ENCODE measurements at places on chromosomes 6 and 20. TPM values are rescaled to one million over a fixed set of nuclear protein-coding genes. Genes with fewer than 3 reads are reported as not detected.

GRCh38 chr6:82617648-82618047 lies 254.0 kb downstream of the TPBG start:
- peaks cover 14% of the 10 kb centered on the region for H3K27me3 ChIP-seq
- H3K36me3 ChIP-seq = no peaks in the 10 kb centered on the region
- no peak overlapping the region for H3K4me3 ChIP-seq
- H3K4me1 ChIP-seq = no peaks in the 10 kb centered on the region
- DNase-seq = no peak
- no peak overlapping the region for H3K27ac ChIP-seq

OOEP gene
- not detected for total RNA-seq

DNA sequence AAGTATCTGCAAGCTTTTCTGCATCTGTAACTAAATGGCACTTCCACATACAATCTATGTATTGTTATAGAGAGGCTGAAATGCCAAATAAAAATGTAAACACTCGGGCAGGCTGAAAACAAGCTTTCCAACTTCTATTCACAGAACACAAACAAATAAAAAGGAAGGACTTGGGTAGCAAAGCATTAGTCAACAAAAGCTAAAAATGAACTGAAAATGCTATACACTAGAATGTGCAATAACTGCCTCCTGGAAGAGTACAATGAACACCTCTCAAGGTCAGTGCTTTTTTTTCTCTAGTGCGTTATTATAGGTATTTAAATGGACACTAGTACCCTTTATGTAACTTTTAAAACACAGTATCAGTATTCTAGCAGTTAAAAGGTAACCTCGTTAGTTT lies 31.4 kb downstream of the STK38 start:
- DNase-seq = no peak
- no peaks in the 10 kb centered on the region for H3K4me1 ChIP-seq
- peaks cover 30% of the 10 kb centered on the region for H3K36me3 ChIP-seq
- no peaks in the 10 kb centered on the region for H3K27me3 ChIP-seq

SOX12 gene
- total RNA-seq = 40.4 TPM

GRCh38 chr6:166635013-166635970 lies 8.2 kb upstream of the RPS6KA2 start:
- H3K27me3 ChIP-seq = no peaks in the 10 kb centered on the region
- H3K27ac ChIP-seq = no peak overlapping the region
- DNase-seq = no peak
- no peaks in the 10 kb centered on the region for H3K36me3 ChIP-seq

DNA sequence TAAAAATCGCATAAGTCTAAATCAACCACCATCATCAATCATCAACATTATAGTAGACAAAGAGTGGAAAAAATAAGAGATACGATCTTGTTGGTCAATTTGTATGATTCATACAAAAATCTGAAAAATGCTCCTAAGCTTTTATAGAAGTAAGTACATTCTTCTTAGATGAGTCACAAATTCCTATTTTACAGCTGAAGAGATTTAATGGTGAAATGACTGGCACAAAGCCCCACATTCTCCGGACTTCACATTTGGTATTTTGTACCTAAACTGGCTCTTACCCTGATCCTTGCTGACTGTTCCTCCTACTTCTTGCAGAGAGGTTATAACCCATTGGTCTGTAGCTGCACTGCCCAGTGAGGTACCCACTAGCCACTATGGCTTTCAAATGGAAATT lies 29.9 kb upstream of the PREP start:
- H3K36me3 ChIP-seq = no peaks in the 10 kb centered on the region
- no peaks in the 10 kb centered on the region for H3K27me3 ChIP-seq
- no peak for DNase-seq
- H3K4me1 ChIP-seq = peaks cover 24% of the 10 kb centered on the region
- H3K4me3 ChIP-seq = no peak overlapping the region

DNA sequence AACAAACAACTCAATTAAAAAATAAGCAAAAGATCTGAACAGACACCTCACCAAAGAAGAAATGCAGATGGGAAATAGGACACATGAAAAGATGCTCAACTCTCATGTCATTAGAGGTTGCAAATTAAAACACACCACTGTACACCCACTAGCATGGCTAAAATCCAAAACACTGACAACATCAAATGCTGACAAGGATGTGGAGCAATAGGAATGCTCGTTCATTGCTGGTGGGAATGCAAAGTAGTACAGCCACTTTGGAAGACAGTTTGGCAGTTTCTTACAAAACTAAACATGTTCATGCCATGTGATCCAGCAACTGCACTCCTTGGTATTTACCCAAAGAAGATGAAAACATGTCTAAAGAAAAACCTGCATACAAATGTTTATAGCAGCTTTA lies 47.2 kb downstream of the CDK19 start:
- peaks cover 14% of the 10 kb centered on the region for H3K36me3 ChIP-seq
- H3K27ac ChIP-seq = no peak overlapping the region
- DNase-seq = no peak
- H3K4me1 ChIP-seq = no peaks in the 10 kb centered on the region

DNA sequence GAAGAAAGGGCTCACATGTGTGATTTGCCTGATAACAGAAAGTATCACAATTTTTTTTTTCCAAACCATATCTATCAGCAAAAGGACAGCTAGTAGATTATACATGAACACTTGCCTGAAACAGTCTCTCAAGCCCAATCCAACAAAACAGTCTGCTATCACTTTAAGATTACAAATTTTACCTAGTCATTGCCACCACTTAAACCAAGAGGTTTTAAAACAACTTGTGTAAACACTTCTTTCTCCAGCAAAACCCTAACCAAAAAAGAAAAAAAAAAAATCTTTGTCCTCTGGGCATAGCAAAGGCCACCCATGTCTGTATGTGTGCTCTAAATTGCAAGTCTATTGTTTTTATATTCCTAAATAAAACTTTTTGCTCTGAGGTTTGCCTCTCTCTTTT lies 1568.4 kb downstream of the GRIK2 start:
- H3K36me3 ChIP-seq = no peaks in the 10 kb centered on the region
- H3K4me3 ChIP-seq = no peak overlapping the region
- H3K4me1 ChIP-seq = no peaks in the 10 kb centered on the region
- no peaks in the 10 kb centered on the region for H3K27me3 ChIP-seq
- H3K27ac ChIP-seq = no peak overlapping the region

GRCh38 chr6:2543321-2543720 lies 207.4 kb downstream of the MYLK4 start:
- peak overlapping the region; percentile 1 for H3K27ac ChIP-seq
- no peaks in the 10 kb centered on the region for H3K4me1 ChIP-seq
- peaks cover 1% of the 10 kb centered on the region for H3K36me3 ChIP-seq
- DNase-seq = no peak
- H3K4me3 ChIP-seq = no peak overlapping the region

DNA sequence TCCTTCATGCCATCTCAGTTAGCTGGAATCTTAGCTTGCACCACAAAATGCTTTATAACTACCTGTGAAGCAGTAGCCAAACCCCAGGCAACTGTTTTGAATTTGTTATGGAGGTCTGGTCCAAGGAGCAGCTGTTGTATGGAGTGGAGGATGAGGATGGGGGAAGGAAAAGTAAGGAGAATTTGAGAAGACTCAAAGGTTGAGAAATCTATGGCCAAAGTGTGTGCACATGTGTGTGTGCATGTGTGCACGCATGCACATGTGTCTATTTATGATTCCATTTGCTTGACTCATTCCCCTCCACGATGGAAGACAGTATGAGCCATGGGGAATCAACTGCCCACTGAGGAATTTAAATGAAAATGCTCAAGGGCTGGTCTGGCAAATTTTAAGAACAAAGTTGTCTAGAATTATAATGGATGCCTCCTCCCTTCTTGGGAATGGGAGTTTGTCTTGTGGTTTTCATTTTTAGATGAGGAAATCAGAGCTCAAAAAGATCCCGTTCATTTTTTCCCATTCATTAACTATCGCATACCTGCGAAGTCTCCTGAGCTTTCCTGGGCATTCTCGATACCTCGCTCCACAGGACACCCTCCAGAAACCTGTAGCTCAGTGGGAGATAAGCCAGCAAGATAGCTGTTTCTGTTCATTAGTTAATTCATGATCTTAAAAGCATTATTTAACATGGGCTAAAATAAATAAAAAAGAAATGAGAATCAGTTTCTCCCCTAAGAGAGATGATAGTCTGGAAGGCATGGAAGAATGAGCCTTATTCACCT lies 152.3 kb upstream of the NEDD9 start:
- no peaks in the 10 kb centered on the region for H3K27me3 ChIP-seq
- peaks cover 26% of the 10 kb centered on the region for H3K4me1 ChIP-seq
- no peak overlapping the region for H3K27ac ChIP-seq
- no peak for DNase-seq

TCF15 gene
- total RNA-seq = 0.28 TPM

- no peak overlapping the region for H3K27ac ChIP-seq
- H3K4me3 ChIP-seq = no peak overlapping the region
- H3K27me3 ChIP-seq = peaks cover 3% of the 10 kb centered on the region
- DNase-seq = no peak
Measured at GRCh38 chr6:50520326-50521266, 192.7 kb upstream of the TFAP2D start.

DNA sequence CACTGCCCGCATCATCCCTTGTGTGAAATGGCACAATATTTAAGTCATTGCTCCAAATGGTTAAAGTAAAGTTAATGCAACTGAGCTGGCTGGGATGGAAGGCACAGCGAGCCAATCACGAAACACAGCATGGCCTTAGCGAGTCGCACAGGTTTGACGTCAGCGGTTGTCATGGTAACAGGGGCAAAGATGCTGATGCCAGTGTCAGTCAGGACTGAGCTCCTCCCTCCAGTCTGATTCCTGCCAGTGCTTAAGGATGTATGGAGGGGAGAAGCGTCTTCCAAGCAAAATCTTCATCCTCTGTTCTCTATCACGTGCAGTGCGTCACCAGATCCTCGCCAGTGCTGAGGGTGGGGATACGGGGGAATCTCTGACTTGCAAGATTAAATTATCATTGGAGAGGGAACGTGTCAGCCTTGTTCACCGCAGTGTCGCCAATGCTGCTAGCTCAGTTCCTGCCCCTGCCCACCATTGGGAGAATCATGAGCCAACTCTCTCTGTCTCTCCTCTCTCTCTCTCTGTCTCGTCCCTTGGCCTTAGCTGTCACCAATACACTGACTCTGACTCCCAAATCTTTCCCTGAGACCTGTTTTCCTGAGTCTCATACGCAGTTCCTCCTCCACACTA lies 24.5 kb downstream of the TSPYL4 start:
- H3K36me3 ChIP-seq = peaks cover 4% of the 10 kb centered on the region
- no peak overlapping the region for H3K27ac ChIP-seq
- no peak overlapping the region for H3K4me3 ChIP-seq
- H3K27me3 ChIP-seq = no peaks in the 10 kb centered on the region

KIF13A gene
- total RNA-seq = 49.7 TPM

DNA sequence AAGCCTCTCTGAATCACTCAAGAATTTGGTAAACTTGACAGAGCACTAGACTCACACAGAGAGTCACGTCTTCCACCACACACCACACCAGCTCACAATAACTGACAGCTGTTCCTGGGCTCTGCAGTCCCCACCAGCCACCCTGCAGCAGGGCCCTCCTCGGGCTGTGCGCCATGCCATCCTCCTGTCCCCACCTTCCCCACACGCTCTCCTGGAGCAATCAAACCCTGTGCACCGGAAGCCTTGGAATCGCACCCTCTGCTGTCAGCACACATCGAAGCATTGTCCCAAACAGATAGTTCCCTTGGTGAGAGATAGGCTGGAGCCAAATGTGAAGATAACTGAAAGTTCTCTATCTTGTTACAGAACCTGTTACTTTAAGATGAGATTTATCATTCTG lies 191.0 kb downstream of the TBXT start:
- no peaks in the 10 kb centered on the region for H3K36me3 ChIP-seq
- no peak overlapping the region for H3K4me3 ChIP-seq
- DNase-seq = no peak
- no peak overlapping the region for H3K27ac ChIP-seq
- peaks cover 4% of the 10 kb centered on the region for H3K4me1 ChIP-seq

DNA sequence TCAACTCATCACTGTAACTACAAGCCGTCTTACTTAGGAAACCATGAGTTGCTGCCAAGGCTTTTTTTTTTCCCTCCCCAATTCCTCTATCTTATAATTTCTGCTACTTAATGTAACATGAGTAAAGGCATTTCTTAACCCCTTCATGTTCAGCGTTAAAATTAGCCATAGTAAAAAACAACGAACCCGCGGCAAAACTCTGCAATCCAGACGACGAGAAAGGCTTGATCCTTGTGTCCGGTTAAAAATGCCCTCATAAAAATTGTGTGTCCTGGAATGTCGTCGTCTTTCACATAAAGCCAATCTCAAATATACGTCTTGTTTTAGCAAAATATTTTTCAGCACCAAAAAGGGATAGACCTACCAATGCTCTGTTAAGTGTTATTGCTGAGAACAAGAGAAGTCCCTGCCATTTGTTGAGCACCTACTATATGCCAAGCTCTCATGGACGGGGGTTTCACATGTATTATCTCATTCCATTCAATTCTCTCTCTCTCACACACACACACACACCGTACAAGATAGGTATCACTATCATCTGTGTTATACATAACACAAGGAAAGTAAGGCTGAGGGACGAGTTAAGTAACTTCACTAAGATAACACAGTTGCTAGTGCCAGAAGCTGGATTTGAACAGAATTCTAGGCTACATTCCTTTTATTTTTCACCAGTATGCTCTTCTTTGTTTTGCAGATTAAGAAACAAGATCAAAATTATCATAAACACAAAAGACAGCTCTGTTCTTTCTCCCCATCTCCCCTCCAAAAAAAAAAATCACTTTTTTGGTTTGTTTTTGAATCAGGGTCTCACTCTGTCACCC lies 683 bp upstream of the ARHGAP18 start:
- peaks cover 41% of the 10 kb centered on the region for H3K4me1 ChIP-seq
- H3K27ac ChIP-seq = peak overlapping the region; percentile 98
- DNase-seq = no peak

SNAP25 gene
- total RNA-seq = 0.65 TPM

- H3K27ac ChIP-seq = no peak overlapping the region
- no peak for DNase-seq
- H3K27me3 ChIP-seq = peaks cover 18% of the 10 kb centered on the region
- peaks cover under 1% of the 10 kb centered on the region for H3K36me3 ChIP-seq
Measured at GRCh38 chr20:796921-797320, 28.6 kb upstream of the SLC52A3 start.

DNA sequence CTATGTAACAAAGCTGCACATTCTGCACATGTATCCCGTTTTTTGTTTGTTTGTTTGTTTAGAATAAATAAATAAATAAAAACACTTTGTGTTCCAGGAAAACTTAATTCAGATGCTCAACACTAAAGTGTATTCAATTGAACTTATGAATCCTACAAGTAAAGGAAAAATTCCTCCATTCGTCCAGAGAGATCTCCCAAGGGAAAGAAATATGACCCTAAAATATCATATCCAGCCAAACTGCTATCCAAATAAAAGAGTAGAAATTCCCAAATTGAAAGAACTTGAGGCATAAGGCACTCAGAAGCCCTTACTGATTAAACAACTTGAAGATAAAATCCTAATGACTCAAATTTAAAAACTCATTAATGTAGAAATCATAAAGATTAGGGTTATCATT lies 90.4 kb downstream of the MOXD1 start:
- peaks cover 10% of the 10 kb centered on the region for H3K4me1 ChIP-seq
- no peaks in the 10 kb centered on the region for H3K27me3 ChIP-seq
- no peak for DNase-seq
- no peak overlapping the region for H3K27ac ChIP-seq
- no peak overlapping the region for H3K4me3 ChIP-seq

TRIM31 gene
- not detected for total RNA-seq

- H3K4me1 ChIP-seq = no peaks in the 10 kb centered on the region
- DNase-seq = no peak
- peaks cover 4% of the 10 kb centered on the region for H3K27me3 ChIP-seq
- H3K36me3 ChIP-seq = no peaks in the 10 kb centered on the region
Measured at GRCh38 chr6:105500693-105501092, 97.8 kb upstream of the PREP start.
